ENCODE measurements at places on chromosomes 7 and 10. TPM values are rescaled to one million over a fixed set of nuclear protein-coding genes. Genes with fewer than 3 reads are reported as not detected.

DNA sequence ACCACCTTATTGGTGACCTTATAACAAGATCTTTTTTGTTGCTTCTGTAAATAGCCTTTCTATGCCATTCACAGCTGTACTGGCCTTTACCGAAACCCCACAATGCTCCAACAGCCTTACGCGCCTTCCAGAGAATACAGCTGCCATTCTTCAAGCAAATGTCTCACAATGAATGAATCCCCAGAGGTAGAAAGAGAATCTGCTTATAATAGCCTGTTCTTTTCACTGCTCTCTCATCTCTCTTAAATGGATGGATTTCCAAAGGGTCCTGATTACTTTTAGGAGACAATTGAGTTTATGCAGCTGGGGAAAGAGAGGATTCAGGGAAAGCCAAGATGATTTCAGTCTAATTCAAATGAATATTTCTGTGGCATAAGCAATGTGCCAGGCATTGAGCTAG lies 183.1 kb upstream of the PDE1C start:
- no peak overlapping the region for H3K4me3 ChIP-seq
- H3K36me3 ChIP-seq: no peaks in the 10 kb centered on the region
- H3K27me3 ChIP-seq: no peaks in the 10 kb centered on the region
- DNase-seq: no peak

DNA sequence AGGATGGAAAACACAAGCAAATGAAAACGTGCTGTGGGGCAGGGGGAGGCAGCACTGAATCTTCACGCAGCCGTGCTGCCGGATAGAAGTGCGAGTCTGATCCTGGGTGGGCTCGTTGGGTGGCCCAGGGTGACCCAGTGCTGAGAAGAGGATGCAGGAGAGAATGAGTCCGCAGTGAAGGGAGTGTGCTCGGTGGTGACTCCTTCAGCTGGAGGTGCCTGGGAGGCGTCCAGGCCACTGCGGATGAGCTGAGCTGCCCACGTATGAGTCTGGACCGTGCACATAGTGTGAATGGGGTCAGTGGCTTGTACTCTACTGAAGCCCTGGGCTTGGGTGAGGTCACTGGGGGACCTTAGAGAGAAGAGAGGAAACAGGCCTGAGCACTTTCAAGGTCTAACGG lies 190.0 kb upstream of the MGMT start:
- H3K36me3 ChIP-seq: no peaks in the 10 kb centered on the region
- H3K27ac ChIP-seq: no peak overlapping the region
- DNase-seq: no peak
- H3K4me1 ChIP-seq: no peaks in the 10 kb centered on the region
- no peak overlapping the region for H3K4me3 ChIP-seq

DNA sequence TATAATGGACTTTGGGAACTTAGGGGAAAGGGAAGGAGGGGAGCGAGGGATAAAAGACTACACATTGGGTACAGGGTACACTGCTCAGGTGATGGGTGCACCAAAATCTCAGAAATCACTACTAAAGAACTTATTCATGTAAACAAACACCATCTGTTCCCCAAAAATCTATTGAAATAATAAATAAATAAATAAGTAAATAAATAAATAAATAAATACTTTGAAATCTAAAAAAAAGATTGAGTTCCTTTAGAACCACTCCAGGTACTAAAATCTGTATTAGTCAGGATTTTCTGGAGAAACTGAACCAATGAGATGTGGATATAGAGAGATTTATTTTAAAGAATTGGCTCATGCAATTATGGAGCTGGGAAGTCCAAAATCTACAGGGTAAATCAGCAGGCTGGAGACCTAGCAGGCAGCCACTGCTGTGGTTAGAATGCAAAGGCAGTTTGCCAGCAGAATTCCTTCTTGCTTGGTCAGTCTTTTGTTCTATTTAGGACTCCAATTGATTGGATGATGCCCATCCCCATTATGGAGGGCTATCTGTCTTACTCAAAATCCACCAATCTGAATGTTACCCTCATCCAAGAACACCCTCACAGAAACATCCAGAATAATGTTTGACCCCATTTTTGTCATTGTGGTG lies 8.9 kb downstream of the IGFBP1 start:
- no peak for DNase-seq
- no peaks in the 10 kb centered on the region for H3K27me3 ChIP-seq
- no peaks in the 10 kb centered on the region for H3K4me1 ChIP-seq

- no peak overlapping the region for H3K4me3 ChIP-seq
Observed at GRCh38 chr7:141430455-141431139, 120.6 kb upstream of the AGK start.

GRCh38 chr7:142716596-142716995 lies 32.7 kb upstream of the PRSS1 start:
- H3K27ac ChIP-seq: no peak overlapping the region
- H3K27me3 ChIP-seq: no peaks in the 10 kb centered on the region
- H3K36me3 ChIP-seq: no peaks in the 10 kb centered on the region
- H3K4me3 ChIP-seq: no peak overlapping the region
- no peak for DNase-seq

DNA sequence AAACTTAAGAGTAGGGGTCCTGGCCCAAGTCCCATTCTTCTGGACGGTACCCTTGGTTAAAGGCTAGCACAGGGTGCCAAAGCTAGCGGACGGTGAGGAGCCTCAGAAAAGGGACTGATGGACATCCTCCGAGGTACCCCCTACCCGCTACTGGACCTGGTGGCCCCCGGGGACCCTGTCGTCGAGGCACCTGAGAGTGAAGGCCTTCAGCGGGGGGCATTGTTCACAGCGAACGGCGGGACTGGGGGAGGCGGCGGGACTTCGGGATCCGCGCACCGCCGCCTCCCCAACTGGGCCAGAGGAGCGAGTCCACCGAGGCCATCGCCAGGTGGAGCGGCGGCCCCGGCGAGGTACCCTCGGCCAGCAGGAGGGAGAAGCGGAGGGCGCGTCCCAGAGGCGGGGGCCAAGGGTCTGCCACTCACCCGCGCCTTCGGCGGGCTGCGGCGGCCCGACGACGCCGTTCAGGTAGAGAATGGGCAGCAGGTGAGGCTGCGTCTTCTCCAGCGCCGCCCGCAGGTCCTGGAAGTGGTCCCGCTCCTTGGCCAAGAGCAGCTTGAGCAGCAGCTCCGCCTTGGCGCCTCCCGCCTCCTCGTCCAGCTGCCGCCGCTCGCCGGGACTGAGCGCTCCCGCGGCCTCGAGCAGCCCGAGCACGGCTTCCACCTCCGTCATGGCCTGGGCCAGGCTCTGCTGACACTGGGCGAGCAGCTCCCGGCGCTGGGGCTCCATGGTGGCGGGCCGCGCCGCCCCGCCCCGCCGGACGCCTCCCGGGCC lies 575 bp downstream of the DLG5 start:
- H3K27me3 ChIP-seq: no peaks in the 10 kb centered on the region
- peak; percentile 64 for DNase-seq
- H3K27ac ChIP-seq: peak overlapping the region; percentile 44
- H3K36me3 ChIP-seq: no peaks in the 10 kb centered on the region

GRCh38 chr7:11689096-11689495 lies 142.9 kb downstream of the THSD7A start:
- DNase-seq: no peak
- no peaks in the 10 kb centered on the region for H3K4me1 ChIP-seq
- no peak overlapping the region for H3K27ac ChIP-seq

GRCh38 chr10:50362547-50363125 lies 111.3 kb upstream of the ASAH2 start:
- H3K27ac ChIP-seq: no peak overlapping the region
- no peaks in the 10 kb centered on the region for H3K27me3 ChIP-seq
- no peaks in the 10 kb centered on the region for H3K4me1 ChIP-seq
- no peak overlapping the region for H3K4me3 ChIP-seq
- H3K36me3 ChIP-seq: no peaks in the 10 kb centered on the region

- H3K27ac ChIP-seq: no peak overlapping the region
- H3K4me1 ChIP-seq: no peaks in the 10 kb centered on the region
- no peak overlapping the region for H3K4me3 ChIP-seq
- H3K27me3 ChIP-seq: no peaks in the 10 kb centered on the region
- no peaks in the 10 kb centered on the region for H3K36me3 ChIP-seq
- no peak for DNase-seq
Observed at GRCh38 chr7:81845744-81846241, 75.9 kb upstream of the HGF start.

DNA sequence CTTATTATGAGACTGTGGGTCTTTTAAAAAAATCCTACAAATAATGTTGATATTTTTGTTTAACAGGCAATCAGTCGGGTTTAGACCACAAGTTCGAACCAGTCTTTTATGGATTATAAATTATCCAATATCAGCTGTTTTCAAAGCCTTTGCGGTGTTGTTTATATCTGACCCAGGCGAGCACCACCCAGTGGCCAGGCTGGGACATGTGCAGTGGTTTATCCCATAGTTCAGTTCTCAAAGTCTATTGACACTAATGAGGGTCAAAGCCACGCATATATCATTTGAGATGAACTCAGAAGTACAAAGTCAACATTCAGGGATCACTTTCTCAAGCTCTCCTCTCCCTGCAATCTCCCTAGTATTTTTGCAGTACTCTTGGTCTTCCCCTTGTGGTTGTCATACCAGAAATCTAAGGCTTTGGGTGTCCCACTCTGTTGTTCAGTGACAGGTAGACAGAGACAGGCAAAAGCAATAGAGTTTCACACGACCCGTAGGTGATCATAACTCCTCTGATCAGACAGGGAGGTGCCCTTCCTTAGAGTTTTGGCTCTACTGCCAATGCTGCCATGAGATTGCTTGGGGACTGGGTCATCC lies 117.4 kb upstream of the POM121L12 start:
- no peak overlapping the region for H3K27ac ChIP-seq
- no peak for DNase-seq
- no peaks in the 10 kb centered on the region for H3K36me3 ChIP-seq
- H3K4me3 ChIP-seq: no peak overlapping the region
- H3K27me3 ChIP-seq: no peaks in the 10 kb centered on the region

TRPV6 gene
- 0.33 TPM for total RNA-seq

GRCh38 chr7:155469-155900 lies 36.9 kb upstream of the FAM20C start:
- H3K27me3 ChIP-seq: no peaks in the 10 kb centered on the region
- H3K36me3 ChIP-seq: no peaks in the 10 kb centered on the region
- no peaks in the 10 kb centered on the region for H3K4me1 ChIP-seq
- DNase-seq: peak; percentile 37

SBDS gene
- total RNA-seq: 138 TPM

DNA sequence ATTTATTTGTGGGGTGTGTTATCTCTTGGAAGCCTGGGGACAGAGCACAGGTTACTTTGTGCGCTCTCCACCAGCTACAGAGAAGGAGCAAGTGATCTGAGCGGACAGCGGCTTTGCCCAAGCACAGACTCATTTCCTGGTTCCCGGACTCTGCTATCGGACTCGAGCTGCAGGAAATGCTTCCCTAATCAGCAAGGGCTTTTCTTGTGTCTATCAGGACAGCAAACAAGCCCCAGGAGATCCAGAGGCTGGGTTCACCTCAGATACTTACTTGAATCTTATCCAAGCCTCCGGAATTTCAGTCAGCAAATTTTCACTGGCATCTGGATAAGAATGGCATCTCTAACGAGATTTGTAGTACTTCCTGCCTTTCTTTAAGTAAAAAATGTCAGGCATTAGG lies 27.8 kb downstream of the MRC1 start:
- H3K4me1 ChIP-seq: no peaks in the 10 kb centered on the region
- H3K27ac ChIP-seq: no peak overlapping the region
- H3K36me3 ChIP-seq: no peaks in the 10 kb centered on the region
- H3K4me3 ChIP-seq: peak overlapping the region; percentile 26
- H3K27me3 ChIP-seq: no peaks in the 10 kb centered on the region

CHST3 gene
- 47.9 TPM for total RNA-seq

- H3K27ac ChIP-seq: no peak overlapping the region
- no peaks in the 10 kb centered on the region for H3K4me1 ChIP-seq
- no peak for DNase-seq
- H3K36me3 ChIP-seq: no peaks in the 10 kb centered on the region
- no peak overlapping the region for H3K4me3 ChIP-seq
- H3K27me3 ChIP-seq: no peaks in the 10 kb centered on the region
Observed at GRCh38 chr10:101397140-101397539, 43.2 kb downstream of the BTRC start.
